ENCODE measurements at places on chromosomes 3 and 15.

DNA sequence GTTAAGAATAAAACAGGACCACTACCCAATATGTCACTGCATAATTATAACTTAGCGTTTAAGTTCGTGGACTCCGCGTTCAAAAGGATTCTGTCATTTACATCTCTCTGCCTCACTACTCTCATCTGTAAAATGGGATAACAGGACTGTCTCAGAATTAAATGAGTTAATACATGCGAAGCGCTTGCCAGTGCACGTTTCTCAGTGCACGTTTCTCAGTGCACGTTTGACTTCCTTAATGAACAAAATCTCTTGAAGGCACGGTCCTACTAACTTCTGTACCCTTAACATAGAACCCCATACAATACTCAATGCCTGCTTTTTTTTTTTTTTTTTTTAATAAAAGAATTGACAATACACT is 499 bp downstream of the RABL3 start:
- DNase-seq, result no peak

DNA sequence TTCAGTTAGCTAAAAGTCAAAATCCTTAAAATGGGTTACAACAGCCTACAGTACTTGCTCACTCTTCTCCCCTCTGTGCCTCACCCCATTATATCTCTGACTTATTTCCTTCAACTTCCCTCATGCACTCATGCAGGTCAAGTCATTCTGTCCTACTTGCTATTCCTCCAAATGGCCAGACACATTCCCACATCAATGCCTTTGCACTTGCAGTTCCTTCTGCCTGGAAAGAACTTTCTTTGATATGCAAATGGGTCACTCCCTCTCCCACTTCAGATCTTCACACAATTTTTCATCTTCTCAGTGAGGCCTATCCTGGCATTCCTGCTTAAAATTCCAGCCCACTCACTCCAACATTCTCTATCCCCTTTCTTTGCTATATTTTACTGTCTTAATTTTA is 547.2 kb upstream of the TGFBR2 start:
- DNase-seq, result no peak

GRCh38 chr3:181313335-181313734 is 323.8 kb upstream of the DNAJC19 start:
- DNase-seq, result no peak

- DNase-seq, result no peak
Measured at GRCh38 chr15:50933341-50933740, 24.9 kb downstream of the AP4E1 start.

GRCh38 chr3:4906107-4906621 is 73.1 kb upstream of the BHLHE40 start:
- no peak for DNase-seq

GRCh38 chr3:110588906-110589305 is 482.7 kb upstream of the NECTIN3 start:
- DNase-seq, result no peak

DNA sequence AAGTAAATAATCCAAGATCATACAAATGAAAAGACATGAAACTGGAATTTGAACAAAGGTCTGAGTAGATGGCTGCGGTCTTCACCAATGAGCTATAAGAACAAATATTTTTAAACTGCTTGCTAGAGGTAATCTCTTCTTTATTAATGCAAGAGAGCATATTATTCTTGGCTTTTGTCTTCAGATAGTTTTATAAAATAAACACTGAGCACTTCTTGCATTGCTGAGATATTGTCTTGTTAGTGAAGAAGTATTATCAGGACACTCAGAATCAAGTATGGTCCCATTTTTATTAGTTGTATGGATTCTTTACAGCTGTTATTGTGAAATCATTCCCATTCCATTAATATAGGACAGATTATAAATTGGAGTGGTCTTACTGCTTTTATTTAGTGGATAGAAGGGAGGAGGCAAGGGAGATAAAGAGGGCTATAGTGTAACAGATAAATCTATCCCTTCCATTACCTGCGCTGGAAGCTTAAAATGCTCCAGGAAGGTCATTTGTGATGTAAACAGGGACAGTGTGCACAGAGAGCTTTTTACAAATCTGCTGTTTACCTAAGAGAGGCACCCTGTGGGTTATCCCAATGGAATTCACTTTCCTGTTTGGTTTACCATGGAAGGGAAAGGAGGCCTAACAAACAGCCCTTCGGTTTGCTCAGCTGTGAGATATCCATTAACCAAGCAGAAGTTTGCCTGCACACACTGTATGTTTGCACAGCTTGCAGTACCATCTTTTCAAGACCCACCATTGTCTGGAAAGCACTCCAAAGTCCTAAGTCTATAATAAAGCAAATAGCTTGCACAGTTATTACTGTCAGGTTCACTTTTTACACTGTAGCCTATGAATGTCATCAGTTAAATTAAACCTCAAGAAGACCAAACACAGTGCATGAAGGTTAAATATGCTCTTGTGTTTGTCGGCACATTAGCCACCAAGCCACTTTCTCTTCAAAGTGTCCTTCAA is 347.7 kb upstream of the TGFBR2 start:
- DNase-seq, result no peak

- DNase-seq, result no peak
Measured at GRCh38 chr3:43465109-43465508, 156.7 kb downstream of the ANO10 start.

DNA sequence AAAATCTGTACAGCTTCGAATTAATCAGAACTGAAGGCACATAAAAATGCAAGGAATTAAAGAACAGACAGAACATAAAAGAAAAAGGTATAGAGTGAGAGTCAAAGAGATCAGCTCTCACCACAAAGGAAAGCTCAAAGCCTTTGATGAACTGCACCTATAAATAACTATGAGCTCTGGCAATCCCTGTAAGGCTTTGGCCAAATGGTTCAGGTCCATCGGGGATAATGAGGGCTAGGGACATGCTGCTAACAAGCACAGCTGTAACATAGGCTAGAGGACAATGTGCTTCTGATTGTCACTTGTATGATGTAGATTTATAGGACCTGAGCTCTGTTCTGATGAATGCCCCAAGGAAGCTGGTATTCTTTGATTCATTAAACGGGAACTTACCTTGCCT is 113.9 kb upstream of the MRPL3 start:
- no peak for DNase-seq

- DNase-seq, result no peak
Measured at GRCh38 chr3:44337248-44337785, 1.2 kb upstream of the TCAIM start.

- no peak for DNase-seq
Measured at GRCh38 chr15:39622660-39623516, 42.0 kb downstream of the THBS1 start.

- DNase-seq, result no peak
Measured at GRCh38 chr3:160343132-160343531, 55.9 kb downstream of the IFT80 start.

GRCh38 chr3:23650371-23651140 is 155.2 kb upstream of the UBE2E1 start:
- DNase-seq, result no peak

- peak; percentile 47 for DNase-seq
Measured at GRCh38 chr15:44729408-44730127, 6.8 kb upstream of the TRIM69 start.

DNA sequence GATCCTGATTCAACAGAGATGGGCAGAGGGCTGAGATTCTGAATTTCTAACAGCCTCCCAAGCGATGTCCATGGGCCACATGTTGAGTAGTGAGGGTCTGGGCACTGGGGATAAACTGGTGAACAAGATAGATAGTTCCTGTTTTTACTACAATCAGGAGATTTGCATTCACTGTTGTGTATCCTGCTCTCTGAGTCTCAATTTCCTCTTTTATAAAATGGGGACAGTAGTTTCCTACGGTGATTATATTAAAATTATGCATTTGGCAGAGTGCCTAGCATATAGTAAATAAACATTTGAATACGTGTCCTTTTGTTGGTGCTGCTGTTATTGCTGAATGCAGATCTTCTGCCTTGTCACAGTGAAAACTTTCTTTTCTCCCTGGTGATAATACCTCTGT is 102.5 kb downstream of the MYH15 start:
- DNase-seq, result no peak

DNA sequence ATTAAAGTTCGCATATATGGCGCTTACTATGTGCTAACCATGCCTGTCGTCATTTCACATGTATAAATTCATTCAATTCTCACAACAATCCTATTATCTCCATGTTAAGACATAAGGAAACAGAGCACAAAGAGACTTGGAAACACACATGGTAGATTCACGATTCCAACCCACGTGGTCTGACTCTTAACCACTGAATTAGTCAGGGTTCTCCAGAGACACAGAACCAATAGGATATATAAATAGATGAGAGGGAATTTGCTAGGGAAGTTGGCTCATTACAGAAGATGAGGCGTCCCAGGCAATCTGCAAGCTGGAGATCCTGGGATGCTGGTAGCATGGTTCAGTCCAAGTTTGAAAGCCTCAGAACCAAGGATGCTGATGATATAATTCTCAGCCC is 765.3 kb downstream of the TBL1XR1 start:
- no peak for DNase-seq

GRCh38 chr15:91889111-91889815 is 35.8 kb downstream of the SLCO3A1 start:
- no peak for DNase-seq

DNA sequence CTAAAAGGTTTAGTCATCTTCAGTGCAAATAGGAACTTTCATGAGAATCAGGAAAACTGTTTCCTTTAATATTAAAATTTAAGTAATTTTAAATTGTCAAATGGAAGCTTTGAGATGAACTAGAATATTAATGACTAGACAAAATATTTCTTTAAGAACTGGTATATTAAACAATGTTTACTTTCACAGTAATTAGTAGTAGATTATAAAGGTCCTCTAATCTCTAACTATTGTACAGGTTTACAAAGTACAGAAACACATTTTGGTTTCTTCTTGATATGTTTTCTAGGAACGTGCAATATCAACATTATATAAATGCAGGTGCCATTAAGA is 138.9 kb downstream of the CLASP2 start:
- no peak for DNase-seq

- no peak for DNase-seq
Measured at GRCh38 chr3:145698749-145699148, 462.2 kb downstream of the PLOD2 start.

GRCh38 chr3:157079676-157080369 is 80.1 kb downstream of the CCNL1 start:
- no peak for DNase-seq

DNA sequence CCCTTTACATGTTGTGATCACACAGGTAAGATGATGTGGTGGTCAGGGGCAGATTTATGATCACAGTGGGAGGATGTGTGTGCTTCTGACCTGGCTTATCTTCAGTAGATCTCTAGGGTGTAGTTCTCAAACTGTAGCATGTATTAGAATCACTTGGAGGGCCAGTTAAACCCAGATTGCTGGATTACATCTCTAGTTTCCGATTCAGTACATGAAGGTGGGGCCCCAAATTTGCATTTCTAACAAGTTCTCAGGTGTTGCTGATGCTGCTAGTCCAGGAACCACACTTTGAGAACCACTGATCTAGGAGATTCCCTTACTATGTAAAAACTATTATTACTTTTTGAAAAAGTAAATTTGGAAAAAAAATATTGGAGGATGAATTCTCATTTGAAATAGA is 199.3 kb upstream of the GOLIM4 start:
- no peak for DNase-seq

All from amygdala (tissue), 56 donors.